ENCODE measurements at places on chromosomes 5 and 9. TPM values are rescaled to one million over a fixed set of nuclear protein-coding genes. Genes with fewer than 3 reads are reported as not detected.

- DNase-seq: no peak
Measured at GRCh38 chr9:4366591-4367330, 66.9 kb upstream of the GLIS3 start.

- no peak for DNase-seq
Measured at GRCh38 chr5:118126159-118126558, 862.2 kb downstream of the DTWD2 start.

C5orf52 gene
- not detected for polyA plus RNA-seq

- no peak for DNase-seq
Measured at GRCh38 chr5:147234239-147234824, 494 bp upstream of the STK32A start.

DNA sequence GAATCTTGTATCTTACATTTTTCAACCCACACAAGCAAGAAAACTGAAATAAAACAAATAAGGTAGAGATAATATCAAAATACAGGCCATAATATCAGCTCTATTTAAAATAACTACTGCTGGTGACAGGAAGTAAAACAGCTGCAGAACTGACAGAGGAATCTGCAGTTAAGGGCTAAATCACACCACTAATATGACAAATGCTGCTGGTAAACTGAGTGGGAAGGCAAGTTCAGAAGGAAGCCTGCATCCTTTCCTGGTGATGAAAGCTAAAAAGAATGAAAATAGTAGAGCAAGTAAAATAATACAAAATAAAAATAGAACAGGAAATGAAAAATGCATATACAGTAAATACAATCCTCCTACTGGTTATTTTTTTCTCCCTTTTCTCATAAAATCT, 1293.7 kb upstream of the C9orf72 start:
- DNase-seq: no peak

DNA sequence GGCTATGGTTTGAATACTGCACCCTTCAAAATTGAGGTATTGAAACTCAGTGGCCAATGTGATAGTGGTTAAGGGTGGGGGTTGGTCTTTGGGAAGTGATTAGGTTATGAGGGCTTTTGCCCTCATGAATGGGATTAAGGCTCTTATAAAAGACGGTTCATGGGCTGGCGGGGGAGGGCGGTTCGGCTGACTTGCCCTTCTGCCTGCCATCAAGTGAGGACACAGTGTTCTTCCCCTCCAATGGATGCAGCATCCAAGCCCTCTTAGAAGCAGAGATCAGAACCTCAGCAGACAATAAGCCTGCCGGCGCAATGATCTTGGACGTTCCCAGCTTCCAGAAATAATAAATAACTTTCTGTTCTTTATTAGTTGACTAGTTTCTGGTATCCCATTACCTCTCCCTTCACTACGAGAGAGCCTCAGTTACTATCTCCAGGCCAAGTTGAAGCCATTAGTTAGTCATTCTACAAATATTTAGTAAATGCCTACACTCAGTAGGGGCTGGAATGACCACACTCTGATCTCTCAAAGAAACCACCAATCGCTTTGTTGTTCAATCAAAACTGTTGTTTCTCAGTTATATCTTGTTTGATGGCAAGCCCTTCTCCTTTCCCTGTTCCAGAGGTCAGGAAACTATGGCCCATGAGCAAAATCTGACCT, 219.3 kb downstream of the TSSK1B start:
- no peak for DNase-seq

FBN2 gene
- polyA plus RNA-seq: 57.0 TPM

- DNase-seq: no peak
Measured at GRCh38 chr9:79353856-79354520, 217.8 kb upstream of the TLE4 start.

- DNase-seq: no peak
Measured at GRCh38 chr5:113344973-113345940, 89.5 kb downstream of the TSSK1B start.
